Putamen (tissue), 1 donor: ENCODE measurements at places on chromosomes 12 and 14.

DNA sequence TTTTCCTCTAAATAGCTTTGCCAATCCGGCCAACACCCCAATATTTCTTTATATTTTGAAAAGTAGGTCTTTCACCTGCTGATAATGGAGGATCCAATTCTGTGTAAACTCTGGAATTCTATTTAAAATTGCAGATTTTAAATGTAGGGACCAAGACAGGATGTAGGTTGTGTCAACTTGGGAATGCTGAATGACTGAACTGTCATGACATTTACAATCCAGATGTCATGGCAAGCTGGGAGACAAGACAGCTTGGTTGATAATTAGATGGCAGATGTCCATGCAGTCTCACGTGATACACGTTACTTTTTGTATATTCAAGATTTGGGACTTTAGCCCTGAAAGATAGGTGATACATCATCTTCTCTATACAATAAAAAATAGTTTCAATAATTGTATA is 477.2 kb downstream of the DIO2 start:
- DNase-seq, result no peak

DNA sequence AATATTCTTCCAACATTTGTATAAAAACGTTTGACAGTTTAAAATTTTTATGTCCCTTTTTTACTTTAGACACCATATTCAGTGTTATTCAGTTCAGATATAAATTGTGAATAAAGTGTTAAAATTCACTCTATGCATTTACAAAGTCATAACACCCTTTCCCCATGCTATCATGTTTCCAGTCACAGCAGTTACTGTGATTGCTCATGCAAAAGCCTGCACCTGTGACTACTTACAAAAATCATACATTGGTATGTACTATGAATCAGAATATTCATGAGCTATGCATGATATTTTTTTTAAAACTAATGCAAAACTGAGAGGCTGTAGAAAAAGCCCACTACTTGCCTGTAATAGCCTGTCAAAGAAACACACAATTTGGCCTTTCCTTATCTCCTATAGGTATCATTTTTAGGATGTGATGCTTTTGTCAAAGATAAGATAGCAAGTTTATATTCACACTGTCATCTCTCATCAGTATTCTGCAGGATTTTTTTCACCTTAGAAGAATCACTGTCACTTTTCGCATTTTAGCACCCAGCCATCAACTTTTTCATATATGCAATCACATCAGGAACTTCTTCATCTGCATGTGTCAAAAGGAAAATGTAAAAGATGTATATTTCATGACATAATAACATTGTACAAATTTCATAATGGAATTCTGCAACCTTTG is 443.2 kb downstream of the C12orf50 start:
- no peak for DNase-seq

DNA sequence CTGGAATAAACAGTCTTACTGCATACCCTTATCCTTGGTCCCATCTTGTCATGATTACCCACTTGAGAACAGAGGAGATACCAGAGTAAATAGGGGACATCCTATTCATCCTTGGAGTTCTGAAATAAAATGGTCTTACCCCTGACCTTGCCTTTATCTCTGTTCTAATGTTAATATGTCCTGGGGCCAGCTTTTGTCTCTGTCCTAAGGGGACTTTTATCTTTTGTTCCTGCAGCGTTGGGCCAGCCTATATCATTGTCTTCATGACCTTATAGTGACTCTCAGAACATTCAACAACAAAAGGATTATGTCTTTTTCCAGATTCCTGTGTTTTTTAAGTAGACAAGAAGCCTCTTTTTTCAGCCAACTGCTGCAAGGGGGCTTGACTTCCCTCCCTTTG is 1057.5 kb downstream of the LRFN5 start:
- DNase-seq, result no peak

GRCh38 chr12:49030714-49031572 is 12.4 kb upstream of the PRKAG1 start:
- no peak for DNase-seq

DNA sequence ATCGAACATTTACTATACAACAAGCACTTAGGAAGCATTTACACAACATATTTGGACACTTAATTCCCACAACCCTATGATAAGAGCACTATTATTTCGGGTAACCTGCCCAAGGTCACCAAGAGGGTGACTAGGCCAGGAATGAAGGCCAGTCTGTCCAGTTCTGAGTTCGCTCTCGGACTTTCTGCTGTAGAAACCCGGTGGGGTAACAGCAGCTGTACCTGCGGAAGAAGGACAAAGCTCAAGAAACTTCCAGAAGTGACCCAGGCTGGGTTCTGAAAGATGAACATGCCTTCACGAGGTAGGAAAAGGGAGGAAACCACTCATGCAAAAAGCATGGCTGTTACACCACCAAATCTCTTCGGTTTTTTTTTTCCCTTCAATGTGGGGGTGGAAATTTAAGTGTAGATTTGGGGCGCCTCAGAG is 10.8 kb downstream of the PLA2G1B start:
- no peak for DNase-seq

GRCh38 chr12:111155521-111155920 is 213.4 kb downstream of the PHETA1 start:
- DNase-seq, result no peak

GRCh38 chr14:65103150-65103760 is 938 bp upstream of the MAX start:
- no peak for DNase-seq

- no peak for DNase-seq
Measured at GRCh38 chr12:96359328-96359727, 40.9 kb downstream of the CDK17 start.

DNA sequence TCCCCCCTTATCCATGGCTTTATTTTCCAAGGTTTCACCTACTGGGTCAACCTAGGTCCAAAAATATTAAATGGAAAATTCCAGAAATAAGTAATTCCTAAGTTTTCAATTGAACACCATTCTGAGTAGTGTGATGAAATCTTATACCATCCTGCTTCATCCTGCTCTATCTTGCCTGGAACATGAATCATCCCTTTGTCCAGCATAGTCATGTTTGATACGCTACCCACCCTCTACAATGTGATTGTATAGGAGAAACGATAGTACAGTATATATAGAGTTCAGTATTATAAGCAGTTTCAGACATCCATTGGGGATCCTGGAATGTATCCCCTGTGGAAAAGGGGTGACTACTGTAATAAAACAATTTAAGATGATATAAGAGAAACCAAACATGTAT is 62.2 kb downstream of the IFNG start:
- no peak for DNase-seq

DNA sequence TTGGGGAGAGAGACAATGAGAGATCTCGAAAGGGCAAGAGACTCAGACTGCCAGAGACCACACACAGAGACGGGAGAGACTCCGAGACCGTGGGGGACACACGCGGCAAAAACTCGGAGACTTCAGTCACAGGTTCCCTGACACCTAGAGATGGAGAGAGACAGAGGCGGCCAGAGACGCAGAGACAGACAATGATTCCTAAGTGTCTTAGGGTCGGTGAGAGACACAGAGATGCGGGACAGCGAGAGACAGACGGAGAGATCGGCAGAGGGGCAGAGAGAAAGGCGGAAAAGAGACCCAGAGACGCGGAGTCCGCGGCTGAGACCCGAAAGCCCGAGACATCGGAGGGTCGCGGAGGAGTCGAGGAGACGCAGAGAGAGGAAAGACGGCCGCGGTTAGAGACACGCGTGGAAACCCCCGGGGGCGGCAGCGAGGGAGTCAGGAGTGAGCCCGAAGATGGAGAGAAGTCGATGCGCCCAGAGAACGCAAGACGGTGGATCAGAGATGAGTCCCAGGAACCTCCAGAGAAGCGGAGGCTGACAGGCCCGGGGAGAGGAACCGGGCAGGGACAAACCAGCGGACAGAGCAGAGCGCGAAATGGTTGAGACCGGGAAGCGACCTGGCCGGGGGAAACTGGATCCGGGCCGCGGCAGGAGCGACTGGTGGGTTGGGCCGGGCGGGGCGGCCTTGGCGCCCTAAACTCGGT is 7.8 kb downstream of the LHX5 start:
- no peak for DNase-seq

GRCh38 chr14:89571491-89571890 is 154.5 kb upstream of the FOXN3 start:
- no peak for DNase-seq

- no peak for DNase-seq
Measured at GRCh38 chr12:5034603-5035002, 9.1 kb upstream of the KCNA5 start.
